ENCODE measurements at places on chromosomes 12 and 14.
A peak's percentile ranks its signal among the peaks of the same experiment; 100 is the strongest.

GRCh38 chr12:49200919-49201594 is 12.2 kb upstream of the TUBA1A start:
- peak; percentile 83 for DNase-seq

- peak; percentile 73 for DNase-seq
Observed at GRCh38 chr12:93229494-93230325, 148.0 kb upstream of the NUDT4 start.

- DNase-seq, result no peak
Observed at GRCh38 chr14:61698206-61698980, 3.1 kb downstream of the HIF1A start.

DNA sequence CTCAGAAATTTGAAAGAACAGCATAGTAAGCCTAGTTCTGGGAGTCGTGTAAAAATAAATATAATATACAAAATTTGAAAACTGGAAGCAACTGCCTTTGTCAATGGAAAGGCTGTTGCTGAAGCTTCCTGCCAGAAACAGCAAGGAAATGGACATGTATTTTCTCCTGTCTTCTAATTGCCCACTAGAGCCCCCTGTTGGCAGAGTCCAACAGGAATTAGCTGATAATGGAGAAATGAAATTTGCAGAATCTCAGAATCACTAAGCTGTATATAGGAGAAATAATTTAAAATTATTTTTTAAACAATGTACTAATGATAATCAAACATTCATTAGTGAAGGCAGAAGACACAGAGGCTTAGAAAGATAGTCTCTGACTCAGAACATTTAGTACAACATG is 414.8 kb downstream of the SLC6A15 start:
- DNase-seq, result peak; percentile 46

- DNase-seq, result no peak
Observed at GRCh38 chr14:61780125-61780524, 17.9 kb downstream of the SNAPC1 start.

DNA sequence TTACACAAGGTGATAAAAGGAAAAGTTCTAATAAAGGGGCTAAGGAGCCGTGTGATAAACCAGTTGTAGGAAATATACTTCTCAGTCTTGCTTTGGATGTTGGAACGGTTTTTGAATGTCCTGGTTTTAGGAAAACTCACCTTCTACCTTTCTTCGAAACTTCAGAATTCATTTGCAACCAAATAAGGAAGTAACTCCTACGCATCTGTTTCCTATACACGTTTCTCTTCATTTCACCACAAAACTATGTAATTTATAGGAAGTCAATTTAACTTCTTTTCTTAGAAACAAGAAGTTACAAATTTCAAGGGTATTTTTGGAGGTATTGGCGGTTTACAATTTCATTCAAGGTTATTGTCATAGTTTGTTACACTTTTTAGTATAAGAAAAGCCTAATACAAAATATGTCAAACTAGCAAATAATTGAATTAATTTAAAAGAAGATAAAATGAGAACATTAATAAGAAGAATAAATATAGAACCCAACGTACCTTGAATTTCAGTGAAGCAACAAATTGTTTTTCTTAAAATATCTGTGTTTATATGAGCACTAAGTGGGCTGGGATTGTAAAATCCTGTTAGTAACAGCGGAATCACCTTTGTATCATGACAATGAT is 33.2 kb upstream of the CD69 start:
- DNase-seq, result no peak
